ENCODE measurements at places on chromosomes 3 and 15.

GRCh38 chr3:55648591-55649318, 161.6 kb upstream of the WNT5A start:
- no peak for DNase-seq

GRCh38 chr3:62051506-62051905, 321.8 kb downstream of the FEZF2 start:
- DNase-seq = no peak

DNA sequence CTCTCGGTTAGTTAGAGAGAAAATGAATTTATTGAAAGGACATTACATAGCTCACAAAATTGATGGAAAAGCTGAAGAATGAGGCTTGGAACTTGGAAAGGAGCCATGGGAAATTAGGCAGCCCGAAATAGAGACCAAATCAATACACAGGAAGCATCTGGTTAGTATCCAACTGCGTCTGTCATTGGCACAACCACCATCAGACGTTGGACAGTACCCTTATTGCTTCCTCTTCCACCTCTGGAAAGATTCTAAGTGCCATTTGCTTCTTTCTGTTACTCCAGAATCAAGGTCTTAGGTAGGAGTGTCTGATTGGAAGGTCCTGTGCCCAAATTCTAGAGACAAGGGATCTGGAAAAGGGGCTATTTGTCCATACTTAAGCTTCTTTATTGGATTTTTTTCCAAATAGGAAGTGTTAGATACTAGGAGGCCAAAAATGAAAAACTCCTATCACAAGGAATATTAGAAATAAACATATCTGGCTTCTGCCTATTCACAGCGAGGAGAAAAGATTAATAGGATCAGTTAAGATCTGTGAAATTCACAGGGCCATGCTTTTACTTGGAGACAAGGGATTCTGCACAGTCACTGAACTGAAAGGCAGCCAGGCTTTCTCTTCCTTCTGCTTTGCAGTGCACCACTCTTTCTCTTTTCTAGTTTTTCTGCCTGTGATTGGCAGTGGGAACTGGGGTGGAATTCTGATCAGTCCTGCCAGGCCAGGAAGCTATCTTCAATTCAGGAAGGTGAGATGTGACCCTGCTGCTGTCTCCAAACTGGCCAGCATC, 10.7 kb upstream of the HACD2 start:
- no peak for DNase-seq

- DNase-seq = no peak
Observed at GRCh38 chr3:124461126-124461525, 269.1 kb upstream of the UMPS start.

DNA sequence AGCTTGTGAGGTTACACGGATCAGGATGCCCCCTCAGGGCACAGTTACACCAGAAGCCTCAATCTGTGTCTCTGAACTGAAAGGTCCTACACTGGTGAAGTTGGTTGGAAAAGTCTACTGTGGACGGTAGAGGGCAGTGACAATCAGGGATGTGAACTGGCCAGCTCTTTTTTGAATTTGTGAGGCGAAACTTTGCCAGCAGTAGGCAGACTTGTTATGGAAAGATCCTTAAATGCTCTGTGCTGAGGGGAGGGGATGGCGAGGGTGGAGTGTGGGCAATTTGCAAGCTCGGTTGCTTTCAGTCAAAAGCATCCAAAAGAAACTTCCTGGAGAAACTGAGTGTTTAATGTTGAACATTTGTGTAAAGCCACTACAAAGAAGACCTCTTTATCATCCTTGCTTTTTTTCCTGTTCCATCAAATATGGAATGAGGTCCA, 127.4 kb upstream of the ABHD17C start:
- DNase-seq = peak; percentile 73

DNA sequence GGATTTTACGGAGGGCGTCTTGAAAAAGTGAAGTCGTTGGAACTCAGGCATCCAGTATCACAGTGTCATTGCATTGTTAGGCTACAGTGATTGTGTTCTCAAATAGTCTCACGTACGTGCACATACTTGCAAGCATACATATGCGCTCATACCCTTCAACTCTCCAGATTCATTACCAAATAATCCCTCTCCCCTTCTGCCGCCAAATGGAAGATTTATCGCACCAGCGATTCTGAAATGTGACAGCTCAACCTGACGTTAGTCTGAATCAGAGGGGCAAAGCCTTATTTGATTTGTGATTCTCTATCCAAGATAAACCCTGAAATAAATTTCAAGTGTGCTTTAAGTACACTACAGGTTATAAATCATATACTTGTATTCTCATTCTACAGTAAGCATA, 119.4 kb downstream of the GADL1 start:
- no peak for DNase-seq

- DNase-seq = no peak
Observed at GRCh38 chr15:82640672-82641071, 6.5 kb downstream of the CPEB1 start.

GRCh38 chr3:31765871-31766270, 215.2 kb downstream of the OSBPL10 start:
- no peak for DNase-seq

DNA sequence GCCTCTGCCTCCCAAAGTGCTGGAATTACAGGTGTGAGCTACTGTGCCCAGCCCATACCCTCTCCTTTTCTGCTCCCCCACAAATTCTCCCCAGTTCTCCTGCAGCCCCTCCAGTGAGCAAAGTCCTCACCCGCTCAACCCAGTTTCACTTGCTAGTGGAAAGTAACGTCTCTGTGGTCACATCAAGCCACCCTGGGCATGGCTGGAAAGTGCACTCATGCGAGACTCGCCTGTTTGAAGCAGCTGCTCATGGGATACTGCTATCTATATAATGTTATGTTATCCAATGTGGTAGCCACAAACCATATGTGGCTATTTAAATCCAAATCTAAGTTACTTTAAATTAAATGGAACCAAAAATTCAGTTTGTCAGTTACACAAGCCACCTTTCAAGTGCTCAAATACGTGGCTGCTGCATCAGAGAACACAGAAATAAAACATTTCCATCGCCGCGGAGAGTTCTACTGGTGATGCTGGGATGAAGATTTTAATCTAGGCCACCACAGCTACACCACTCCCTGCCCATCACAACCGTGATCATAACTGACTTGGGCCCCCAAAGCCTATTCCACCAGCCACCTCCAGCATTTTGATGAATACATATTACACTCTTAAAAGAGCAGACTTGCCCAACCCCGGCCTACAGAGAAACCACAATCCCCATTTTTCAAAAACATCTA, 119.4 kb downstream of the LIPC start:
- no peak for DNase-seq

GRCh38 chr15:71808311-71809020, 1.9 kb upstream of the NR2E3 start:
- DNase-seq = no peak

- DNase-seq = no peak
Observed at GRCh38 chr15:52225230-52225629, 34.0 kb upstream of the GNB5 start.

DNA sequence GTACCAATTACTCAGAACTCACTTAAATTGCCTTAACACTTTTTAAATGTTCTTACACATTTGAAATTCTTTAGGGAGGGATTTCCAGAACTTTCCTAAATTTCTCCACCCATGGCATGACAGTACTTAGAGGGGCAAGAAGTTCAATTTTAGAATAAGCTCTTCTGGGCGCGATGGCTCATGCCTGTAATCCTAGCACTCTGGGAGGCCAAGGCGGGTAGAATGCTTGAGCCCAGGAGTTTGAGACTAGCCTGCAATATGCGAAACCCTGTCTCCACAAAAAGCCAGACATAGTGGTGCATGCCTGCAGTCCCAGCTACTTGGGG, 10.6 kb downstream of the FAM131A start:
- DNase-seq = no peak

DNA sequence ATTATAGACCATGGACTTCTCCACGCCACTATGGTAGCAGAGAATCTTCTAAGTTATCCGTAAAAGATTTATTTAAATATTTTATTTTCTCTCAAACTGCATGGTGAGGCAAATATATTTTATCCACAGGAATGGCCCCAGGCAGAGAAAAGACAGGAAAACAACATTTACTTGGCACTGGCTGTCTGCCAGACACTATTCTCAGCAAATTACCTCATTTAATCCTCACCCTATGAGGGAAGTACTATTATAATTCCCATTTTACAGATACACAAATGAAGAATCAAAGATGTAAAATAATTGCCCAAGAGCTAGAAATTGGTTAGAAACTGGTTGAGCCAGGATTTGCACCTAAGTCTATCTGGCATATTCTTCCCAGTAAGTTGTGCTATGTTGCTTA, 361.4 kb upstream of the IL12A start:
- DNase-seq = no peak

- DNase-seq = peak; percentile 74
Observed at GRCh38 chr15:96234109-96234892, 96.2 kb upstream of the NR2F2 start.

- no peak for DNase-seq
Observed at GRCh38 chr3:41250825-41251224, 51.5 kb downstream of the CTNNB1 start.

DNA sequence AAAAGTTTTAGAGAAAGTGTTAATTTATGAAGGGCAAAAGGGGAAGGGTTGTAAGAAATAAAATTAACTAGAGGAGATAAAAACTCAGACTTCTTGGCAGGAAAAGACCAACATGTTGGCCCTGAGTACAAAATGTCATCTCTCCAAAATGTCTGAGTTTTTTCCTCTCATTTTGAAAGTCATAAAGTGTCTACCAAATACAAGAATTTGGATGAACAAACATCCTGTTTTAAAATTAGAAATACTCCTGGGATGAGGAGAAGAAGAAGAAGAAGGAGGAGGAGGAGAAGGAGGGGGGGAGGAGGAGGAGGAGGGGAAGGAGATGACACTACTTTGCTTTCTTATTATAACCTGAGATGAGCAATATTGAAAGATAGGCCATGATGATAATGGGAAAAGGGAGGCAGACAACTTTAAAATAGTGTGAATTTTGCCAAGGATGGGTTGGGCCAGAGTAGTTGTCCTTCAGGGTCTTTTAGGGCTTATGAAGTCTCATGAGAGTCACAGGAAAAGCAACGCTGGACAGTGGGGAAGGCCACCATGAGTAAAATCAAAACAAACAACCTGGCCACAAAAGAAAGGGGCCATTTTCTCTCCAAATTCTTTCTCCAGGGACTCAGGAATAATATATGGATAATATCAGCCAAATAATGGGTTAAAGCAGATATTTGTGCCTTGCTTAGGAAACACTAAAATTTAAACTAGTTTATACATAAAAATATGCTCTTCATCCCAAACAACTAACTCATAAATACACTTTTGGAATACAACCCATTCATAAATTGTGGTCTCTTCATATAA, 632.9 kb downstream of the EPHA3 start:
- DNase-seq = no peak

- peak; percentile 67 for DNase-seq
Observed at GRCh38 chr3:144821583-144821982, 850.0 kb downstream of the DIPK2A start.

DNA sequence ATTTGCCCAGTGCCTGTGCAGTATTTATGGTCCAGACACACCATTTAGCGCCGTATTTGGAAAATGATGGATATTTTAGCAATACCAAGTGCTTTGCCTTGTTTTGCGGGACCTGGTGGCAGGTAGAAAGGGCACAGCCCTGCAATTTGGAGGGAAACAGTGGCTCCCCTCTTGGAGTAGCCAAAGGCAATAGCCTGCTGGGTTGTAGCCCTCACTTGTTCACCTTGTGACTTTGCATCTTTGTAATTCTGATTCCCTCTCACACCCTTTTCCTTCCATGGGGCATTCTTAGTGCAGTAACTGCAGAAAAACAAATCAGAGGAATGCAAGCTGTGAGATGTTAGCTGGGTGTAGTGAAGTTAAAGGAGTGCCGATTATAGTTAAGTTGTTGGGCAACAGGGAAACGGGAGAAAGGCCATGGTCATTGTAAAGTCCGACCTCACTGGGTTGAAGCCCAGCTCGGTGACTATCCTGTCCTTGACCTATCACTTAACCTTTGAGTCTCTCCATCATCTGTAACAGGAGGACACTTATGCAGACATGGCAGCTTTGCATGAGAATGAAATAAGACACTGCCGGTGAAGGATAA, 131.0 kb upstream of the KLHL25 start:
- DNase-seq = no peak

- DNase-seq = no peak
Observed at GRCh38 chr3:45741247-45741646, 52.1 kb downstream of the SACM1L start.

DNA sequence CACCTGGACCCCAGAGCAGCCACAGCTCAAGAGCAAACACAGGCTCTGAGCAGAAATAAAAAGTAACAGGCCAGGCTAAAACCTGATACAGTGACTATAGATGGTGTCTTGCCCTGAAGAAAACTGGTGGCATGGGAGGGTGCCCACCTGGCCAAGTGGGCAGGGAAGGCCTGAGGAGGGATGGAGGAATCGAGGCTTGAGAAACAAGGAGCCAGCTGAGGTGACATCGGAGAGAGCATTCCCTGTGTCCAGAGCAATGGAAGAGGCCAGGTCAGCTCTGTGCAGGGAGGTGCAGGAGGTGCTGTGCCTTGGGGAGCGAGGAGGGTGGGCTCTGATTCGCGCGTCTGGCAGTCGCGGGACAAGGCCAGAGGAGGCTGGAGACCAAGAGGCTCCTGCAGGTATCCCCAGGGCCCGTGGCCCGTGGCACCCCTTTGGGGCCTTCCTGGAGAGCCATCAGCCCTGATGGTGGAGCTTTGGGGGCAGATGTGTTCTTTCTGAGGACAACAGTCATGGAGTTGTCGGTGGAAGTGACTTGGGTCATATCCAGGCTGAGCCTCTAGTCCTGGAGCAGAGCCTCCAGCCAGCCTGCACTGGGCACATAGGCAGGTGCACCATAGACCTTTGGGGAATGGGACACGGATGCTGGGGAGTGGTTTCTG, 56.1 kb downstream of the PLXNA1 start:
- no peak for DNase-seq
